ENCODE measurements at places on chromosomes 2 and 18. TPM values are rescaled to one million over a fixed set of nuclear protein-coding genes. Genes with fewer than 3 reads are reported as not detected.

ZNF804A gene
- 0.41 TPM for total RNA-seq

SOCS6 gene
- total RNA-seq = 30.3 TPM

SCN1A gene
- 0.10 TPM for total RNA-seq

ARHGEF4 gene
- 48.5 TPM for total RNA-seq

ACTR1B gene
- total RNA-seq = 48.8 TPM

GPR75 gene
- total RNA-seq = 0.92 TPM

GAL3ST2 gene
- total RNA-seq = not detected

SLC66A3 gene
- total RNA-seq = 16.3 TPM

UGT1A5 gene
- 0.51 TPM for total RNA-seq

DLX1 gene
- total RNA-seq = 2.4 TPM

CYS1 gene
- total RNA-seq = 5.4 TPM

KCNE4 gene
- total RNA-seq = 6.7 TPM

AQP12B gene
- not detected for total RNA-seq

DNA sequence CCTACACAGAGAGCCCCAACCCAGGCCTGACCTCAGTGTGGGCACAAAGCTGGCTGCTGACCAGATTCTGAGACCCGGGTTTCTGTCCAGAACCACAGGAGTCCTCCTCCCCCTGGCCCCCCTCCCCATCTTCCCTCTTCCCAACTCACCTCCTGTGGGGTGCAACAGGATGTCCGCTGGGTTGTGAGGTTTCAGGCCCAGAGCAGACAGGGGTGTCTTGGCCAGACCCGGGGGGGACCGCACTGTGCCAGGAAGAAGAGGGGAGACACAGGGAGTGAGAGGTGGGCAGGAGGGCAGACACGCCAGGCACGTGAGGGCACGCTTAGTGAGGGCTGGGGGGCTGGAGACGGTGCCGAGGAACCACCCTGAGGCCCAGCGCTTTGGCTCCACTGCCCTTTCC lies 171.5 kb downstream of the TNS1 start:
- no peak for DNase-seq

DNA sequence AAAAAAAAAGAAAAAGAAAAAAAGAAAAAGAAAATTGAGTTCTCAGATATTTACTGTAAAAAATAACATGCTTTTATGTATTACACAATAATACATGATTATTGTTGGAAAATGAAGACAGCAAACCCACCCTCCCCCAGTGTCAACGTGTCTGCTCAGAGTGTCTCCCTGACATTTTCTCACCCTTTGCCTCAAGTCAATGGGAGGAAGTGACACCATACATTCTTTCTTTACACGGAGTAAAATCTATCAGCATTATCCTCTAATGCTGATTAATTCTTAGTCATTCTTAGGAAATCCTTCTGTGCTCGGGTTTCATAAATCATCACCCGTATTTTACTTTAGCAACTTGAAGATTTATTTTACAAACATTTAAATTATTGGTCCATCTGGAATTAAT lies 32.0 kb downstream of the CTAGE1 start:
- no peak for DNase-seq

- DNase-seq = no peak
Measured at GRCh38 chr18:67639872-67640271, 123.4 kb upstream of the DSEL start.

DNA sequence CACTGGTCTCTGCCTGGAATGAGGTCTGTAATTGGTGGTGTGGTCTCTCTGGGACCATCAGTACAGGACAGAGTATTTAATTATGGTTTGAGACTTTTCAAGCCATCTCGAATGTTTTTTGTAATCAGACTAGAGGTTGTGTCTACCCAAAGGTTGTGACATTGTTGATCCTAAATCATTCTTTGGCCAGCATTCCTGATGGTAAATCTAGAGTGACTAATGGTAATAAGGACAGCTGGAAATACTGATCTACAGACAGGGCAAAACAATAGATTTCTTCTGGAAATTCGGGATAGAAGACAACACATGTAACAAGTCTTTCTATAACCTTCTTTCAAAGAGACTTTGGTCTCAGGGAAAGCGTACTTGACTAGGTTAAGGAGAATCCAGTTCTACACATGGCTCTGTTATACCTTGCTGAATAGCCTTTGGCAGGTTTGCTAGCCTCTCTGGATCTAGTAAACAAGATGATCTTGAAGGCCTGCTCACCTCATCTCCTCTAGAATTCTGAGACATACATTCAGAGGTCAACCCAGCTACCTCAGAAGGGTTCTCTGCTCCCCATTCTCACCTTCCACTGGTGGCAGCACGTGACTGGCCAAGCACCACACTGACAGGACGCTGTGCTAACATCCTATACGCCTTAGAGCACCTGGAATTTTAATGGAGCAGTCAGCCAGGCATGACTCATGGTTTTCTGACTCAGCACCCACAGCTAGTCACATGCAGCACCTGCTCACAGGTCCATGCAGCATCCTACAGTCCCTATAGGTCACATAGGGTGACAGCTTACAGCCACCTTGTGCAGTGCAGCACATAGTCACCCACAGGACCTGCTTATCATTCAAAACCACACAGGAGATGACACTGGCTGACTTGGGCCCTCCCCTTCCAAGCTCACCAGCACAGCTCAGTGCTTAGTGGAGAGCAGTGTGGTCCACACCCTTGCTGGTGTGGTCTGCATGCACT lies 12.2 kb downstream of the PLB1 start:
- DNase-seq = no peak

- no peak for DNase-seq
Measured at GRCh38 chr2:63465633-63466032, 122.6 kb downstream of the WDPCP start.

DNA sequence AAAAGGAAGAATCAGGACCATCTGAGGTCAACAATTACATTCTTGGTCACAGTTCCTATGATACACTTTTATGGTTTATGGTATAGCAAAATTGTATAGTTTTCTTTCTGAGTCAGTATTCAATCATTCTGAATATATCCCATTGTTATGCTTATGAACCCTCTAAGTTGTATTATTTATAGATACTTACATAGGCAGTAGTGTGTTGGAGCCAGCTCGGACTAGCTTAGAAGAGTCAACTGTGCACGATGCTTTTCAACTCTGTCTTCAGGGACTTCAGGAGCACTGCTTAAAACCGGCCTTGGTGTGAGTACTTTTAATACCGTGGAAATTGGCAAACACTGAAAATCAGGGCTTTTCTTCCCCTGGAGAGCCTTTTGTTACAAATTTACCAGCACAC lies 215.7 kb downstream of the IKZF2 start:
- no peak for DNase-seq

DNA sequence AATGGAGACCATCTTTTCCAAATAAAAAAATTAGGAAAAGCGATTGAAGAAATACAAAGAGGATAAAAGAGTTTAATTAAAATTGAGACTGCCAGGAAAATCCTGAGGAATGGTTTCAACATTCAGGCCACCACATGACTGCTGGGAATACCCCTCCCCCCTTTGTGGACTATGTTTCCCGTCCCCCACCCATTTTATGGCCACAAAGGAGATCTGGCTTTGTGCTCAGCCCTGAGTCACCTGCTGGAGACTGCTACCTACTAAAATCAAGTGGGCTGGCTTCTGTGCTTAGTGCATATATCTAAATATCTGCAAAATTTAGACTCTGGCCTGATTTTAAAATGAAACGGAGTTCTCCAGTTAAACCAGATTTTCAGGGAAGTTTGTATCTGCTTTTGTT lies 10.1 kb downstream of the RND3 start:
- DNase-seq = no peak

- no peak for DNase-seq
Measured at GRCh38 chr18:551404-552061, 28.6 kb upstream of the CETN1 start.

DNA sequence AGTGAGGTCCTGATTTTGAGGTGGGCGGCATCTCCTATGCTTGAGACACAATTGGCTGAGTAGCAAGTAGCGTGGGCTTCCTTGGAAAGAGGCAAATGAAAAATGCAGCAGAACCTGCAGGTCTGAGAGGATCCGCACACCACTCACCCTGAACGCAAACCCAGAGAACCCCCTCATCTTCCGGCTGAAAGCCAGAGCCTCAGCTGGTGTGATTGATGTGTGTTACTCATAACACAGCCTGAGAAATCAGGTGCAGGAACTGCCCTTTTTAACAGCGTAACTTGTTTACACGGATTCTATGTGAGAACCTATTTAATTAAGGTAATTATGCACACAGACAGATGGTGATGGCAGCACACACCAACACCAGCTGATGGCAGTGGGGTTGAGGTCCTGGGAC lies 123.4 kb downstream of the MRO start:
- DNase-seq = no peak

DNA sequence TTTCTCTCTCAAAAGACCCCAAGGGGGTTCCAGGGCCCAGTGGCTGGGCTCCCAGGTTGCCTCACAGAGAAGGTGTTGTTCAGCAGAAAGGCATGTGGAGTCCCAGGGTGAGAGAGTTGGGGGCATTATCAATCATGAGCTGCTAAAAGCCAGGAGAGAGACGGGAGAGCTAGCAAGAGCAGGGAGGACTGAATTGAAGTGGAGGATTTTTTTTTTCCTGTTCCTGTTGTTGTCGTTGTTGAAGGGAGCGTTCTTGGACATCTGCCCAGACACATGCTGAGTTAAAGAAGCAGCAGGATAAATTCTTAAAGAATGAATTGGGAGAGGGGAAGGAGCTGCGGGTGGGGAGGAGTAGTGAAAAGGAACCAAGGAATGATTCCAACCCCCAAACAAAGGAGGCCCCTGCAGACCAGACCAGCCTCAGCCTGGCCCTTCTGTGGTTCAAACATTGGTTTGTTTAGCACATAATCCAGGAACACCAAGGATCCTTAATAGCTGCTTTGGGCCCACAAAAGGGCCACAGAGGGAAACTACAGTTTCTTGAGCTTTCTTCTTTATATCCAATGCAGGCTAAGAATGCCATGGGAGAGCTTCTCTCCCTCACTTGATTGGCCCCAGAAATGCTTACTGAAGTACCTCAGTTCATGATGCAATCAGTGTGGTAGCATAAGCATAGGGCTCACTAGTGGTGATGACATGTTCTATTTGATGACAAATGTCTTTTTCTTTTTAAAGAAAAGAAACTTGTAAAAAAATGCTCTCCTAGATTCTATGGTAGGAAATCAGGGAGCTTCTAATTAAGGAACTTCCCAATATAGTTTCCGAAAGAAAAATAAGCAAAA lies 146.0 kb downstream of the SETBP1 start:
- peak; percentile 95 for DNase-seq

- peak; percentile 16 for DNase-seq
Measured at GRCh38 chr18:38494065-38494464, 928.5 kb upstream of the CELF4 start.

DNA sequence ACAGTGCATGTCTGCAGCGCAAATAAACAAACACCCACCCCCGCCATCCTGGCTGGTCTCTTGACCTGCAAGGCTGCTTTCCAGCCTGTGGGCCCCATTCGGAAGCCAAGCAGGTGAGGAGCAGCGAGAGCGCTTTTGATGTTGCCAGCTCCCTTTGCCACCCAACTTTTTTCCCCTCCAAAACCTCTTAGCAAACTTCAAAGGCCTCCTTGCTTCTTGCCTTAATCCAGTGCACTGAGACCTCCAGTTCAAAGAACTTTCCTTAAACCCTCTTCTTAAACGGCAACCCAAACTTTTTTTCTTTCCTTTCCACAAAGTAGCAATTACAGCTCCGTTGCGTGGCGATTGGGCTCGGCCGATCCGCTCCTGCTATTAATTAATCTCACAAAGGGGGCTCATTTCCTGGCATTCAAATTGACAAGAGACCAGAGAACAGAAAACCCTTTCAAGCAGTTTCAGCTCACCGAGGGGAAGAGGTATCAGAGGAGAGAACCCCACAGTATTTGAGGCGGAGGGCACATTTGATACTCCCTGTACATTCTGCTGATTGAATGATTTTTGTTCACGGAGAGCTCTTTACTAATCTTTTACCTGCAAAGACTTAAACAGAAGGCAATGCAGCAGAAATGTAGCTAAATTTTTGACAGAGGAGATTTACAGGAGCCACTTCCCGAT lies 531.4 kb downstream of the TMEM182 start:
- no peak for DNase-seq

DNA sequence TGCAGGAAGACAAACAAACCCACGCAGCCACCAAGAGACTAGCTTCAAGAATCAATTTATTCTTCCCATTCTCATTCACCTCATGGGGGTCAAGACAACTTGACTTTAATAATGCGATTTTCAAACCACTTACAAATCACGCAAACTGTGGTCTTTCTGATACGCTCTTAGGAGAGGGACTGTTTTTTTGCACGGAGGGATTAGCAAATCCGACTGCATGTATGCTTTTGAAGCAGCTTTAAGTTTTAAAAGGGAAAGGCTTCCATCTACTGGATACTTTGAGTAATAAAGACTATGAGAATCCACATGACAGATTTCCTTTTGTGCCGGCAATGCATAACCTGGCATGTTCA lies 322.9 kb upstream of the KCNJ3 start:
- peak; percentile 72 for DNase-seq

DNA sequence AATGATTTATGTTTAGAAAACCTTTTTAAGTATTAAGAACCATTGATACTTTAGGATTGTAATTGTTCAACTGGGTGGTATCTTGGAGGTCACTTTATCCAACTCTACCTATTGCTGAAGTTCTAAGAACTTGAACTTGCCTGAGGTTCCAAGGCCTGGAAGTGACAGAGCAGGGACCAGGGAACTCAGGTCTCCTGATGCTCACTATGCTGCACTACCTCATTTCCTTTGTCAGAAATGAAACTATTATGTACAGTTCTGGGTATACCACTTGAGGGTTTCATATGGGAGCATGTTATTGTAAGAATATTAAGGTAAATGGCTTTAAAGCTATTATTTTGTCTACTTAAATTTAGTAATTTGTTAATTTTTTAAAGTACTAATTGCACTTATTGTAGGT lies 3.0 kb downstream of the MBD5 start:
- DNase-seq = no peak

DNA sequence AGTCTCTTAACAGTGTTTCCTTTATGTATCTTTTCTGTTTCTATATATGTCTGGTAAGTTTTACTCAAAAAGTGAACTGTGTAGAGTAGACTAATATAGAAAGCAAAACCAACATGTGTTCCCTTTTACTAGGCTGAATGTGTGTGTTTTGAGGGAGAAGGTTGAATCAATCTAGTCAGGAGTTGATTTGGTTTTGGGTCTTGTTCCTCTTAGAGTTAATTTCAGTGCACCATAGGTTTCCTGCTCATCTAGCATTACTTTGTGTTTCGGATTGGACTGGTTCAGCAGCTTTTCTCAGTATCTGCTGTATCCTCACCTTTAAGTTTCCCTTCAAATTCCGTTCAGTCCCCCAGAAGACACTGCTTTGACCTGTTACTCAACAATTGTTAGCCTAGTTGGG lies 52.0 kb upstream of the TRIM43 start:
- DNase-seq = no peak

Data from tongue (tissue), 3 donors.